Cerebellar nuclear complex (tissue), 1 donor: ENCODE measurements at places on chromosomes 12 and 14.

GRCh38 chr14:103861413-103862392 lies 14.3 kb upstream of the PPP1R13B start:
- DNase-seq: no peak

- DNase-seq: no peak
These were observed 2.1 kb downstream of the LUM start for GRCh38 chr12:91109148-91109564.

DNA sequence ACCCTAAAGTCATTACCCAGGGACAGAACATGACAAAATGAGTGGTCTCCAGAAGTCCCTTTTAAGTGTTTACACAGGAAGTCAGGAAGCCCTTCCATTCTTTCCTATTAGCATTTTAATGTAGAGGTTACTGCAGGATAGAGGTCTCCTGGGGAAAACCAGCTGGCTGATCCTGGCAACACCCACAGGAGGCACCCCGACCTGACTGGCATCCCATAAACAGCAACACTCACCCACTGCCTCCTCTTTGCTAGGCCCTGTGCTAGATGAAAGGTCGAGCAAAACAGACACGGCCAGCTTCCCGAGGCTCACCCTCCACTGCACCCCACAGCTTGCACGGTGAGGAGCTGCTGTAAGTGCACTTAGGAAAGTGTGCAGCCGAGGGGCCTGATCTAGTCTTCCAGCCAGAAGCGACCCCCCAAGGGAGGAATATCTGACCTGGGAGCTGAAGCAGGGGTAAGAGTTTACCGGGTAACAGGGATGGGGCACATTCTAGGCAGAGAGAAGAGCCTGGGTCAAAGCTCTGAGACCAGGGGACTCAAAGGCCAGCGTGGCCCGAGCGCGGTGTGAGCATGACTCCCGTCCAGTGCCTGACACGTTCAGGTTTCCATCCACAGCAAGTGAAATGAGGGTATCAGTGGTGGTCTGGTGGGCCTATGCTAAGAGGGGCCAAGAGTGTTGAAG lies 9.0 kb downstream of the DAZAP2 start:
- no peak for DNase-seq

DNA sequence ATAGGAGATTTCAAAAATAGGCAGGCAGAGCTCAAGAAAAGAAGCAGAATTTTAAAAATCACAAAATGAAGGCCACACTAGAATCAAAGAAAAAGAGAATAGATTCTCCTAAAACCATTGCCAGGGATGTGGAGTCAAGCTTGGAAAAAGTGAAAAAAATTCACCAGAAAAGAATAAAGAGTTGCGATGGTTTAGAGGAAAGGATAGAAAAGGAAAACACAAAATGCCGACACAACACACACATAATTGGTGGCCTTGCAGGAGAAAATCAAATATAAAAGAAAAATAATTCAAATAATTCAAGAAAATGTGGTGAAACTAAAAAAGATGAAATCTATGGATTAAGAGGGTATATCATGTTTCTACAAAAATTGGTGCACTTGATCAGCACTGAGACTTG lies 181.6 kb upstream of the C14orf180 start:
- DNase-seq: no peak

DNA sequence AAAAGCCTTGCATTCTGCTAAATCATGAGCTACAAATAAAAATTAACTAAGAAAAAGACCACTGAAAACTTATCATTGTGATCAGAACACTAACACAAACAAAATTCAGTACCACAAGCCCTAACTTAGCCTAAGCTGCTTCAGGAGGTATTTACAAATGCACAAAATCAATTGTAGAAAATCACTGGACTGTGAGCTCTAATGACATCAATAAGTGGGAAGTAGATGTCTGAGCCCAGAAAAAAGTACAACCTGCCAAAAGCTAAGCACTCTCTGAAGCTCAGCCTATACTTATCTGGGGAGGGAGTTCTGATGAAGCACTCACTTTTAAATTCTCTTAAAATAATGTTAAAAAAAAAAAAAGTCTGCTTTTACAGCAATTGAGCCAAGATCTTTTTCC lies 92.9 kb downstream of the SLCO1B1 start:
- DNase-seq: no peak

GRCh38 chr12:108915632-108916133 lies 35.8 kb downstream of the DAO start:
- DNase-seq: no peak

- DNase-seq: no peak
These were observed 891.1 kb downstream of the TMEM121 start for GRCh38 chr14:106417224-106418049.

DNA sequence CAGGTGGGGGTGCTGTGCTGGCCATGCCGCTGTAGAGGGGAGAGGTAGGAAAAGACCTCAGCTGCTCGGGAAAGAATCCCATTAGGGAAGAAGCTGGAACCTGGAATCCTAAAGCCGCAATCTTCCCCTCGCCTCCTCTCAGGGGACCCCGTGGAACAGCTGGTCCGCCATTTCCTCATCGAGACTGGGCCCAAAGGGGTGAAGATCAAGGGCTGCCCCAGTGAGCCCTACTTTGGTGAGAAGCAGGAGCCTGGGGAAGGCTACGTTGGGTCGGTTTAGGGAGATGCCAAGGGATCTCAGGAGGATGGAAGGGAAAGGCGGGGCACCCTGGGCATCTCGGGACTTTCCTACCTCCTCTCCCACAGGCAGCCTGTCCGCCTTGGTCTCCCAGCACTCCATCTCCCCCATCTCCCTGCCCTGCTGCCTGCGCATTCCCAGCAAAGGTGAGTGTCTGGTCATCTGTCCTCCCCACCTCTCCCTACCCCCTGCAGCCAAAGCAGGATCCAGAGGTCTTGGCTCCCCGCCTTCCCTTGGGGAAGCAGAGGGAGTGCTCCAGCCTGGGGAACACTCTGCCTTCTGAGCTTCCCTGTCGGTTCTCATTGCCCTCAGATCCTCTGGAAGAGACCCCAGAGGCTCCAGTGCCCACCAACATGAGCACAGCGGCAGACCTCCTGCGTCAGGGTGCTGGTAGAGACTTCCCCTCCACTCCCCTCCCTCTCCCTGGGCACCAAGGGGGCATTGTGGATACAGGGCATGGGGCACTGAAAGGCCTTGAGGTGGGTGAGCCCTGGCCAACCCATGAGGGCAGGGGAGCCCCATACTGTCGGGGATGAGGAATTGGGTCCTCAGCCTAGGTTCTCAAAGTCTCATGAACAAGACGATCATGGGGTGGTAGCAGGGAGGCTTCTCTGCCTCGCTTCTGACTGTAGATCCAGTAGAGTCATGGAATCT lies 12.4 kb downstream of the TNS2 start:
- DNase-seq: no peak
